ENCODE measurements at places on chromosomes 3 and 15.

DNA sequence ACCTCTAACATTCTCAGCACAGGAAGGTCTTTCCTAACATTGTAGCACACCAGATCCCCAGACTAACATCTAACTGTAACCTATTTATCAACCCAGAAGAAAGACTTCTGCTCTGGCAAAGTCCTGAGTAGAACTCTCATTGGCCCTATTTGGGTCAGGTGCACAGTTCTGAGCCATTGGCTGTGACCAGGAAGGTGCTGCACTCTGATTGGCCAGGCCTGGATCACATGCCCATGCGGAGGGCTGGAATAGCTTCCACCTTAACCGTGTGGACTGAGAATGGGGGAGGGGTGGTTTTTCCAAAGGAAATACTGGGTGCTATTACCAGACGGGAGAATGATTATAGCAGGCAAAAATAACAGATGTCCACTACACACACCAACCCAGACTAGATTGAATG is 11.5 kb downstream of the FEZF2 start:
- DNase-seq: no peak

DNA sequence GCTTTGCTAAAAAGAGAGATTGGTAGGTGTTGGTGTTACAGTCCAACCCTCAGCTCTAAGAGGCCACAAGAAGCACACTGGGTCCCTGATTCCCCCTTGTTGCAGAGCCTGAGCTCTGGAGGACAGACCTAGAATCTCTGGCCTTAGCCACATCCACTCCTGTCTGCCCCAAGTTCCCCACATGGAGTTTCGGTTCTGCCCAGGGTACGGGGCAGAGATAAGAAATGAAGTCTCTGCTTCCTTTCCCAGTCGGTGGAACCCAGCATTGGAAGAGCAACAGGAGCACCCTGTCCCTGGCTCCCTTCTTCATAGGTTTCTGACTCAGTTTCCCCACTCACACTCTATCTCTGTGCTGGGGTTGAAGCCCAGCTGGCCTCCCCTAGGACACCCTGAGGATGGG is 13.2 kb downstream of the PRR23E start:
- no peak for DNase-seq

DNA sequence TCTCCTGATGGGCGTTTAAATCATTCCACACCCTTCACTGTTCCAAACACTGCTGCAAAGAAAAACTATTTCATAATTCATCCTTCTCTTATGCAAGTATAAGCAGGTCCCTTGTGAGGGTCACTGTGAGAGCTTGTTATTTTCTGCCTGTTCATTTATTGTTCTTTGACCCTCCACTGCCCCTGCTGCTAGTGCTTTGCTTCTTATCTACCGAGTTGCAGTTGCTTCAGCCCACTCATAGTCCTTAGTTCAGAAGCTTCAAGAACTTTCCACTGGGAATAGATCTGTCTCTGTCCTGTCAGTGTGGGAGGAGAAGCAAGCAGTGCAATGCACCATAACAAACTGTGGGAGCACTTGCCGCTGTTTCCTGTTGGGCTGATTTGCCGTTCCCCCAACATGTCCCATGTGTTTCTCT is 39.8 kb downstream of the RIOX2 start:
- DNase-seq: no peak

DNA sequence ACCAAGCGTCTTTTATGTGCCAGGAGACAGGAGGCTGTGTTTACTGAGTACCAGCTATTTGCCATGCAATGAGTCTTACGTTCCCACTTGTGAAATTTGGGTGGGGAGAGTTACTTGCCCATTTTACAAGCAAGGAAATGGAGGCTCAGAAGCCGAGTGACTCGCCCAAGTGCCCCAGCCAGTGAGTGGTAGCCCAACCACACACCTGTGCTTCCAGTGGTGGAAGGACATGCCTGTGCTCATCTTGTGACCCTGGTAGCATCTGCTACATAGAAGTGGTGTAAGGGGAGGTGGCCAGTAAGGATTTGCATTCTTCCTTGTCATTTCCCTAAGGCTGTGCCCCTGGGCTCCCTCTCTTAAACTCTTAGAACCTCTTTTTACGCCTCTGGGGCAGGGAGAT is 49.3 kb downstream of the FBLN2 start:
- no peak for DNase-seq

GRCh38 chr15:60656481-60656880 is 177.5 kb upstream of the ICE2 start:
- no peak for DNase-seq

DNA sequence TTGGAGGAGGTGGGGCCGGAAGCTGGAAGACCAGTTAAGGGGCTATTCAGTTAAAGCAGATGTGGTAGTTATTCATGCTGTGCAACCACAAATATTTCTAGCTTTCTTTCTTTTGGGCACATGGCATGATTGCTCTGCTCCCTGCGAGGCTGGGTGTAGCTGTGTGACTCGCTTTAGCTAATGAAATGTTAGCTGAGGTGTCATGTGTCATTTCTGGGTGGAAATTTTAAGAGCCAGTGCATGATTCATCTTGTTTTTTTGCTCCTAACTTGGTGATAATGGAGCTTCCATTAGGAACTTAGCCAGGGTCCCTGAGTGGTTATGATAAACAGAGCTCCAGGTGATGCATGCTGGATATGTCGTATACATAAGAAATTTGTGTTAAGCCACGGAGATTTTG is 300.6 kb downstream of the SATB1 start:
- DNase-seq: peak; percentile 29
